NCI-H1436 (cell line): ENCODE measurements at places on chromosomes 4 and X.

DNA sequence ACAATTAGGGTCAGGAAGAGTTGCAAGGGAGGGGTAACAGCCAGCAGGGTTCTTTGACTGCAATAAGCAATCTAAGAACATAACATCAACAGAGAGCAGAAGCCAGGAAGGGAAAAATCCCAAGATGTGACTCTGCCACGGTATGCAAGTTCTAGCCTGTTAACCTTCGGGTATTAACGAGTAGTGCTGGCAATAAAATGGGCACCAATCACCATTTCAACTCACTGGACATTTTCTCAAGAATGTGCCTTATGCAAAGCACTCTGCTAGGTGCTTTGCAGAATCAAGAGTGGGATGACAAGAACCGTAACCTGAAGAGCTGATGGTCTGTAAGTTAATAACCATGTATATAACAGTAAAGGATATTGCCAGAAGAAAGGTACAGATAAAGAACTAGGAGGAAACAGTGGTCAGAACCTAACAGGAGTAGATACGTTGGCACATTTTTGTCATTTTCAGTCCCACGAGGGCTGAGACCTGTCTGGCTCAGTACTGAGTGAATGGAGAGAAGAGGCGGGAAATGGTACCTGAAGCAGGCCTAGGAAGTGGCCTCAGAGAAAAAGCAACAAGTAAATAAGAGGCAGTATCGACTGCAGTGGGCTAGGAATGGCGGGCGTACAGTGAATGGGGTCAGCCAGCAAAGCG lies 2.7 kb downstream of the ELOVL6 start:
- DNase-seq: no peak

- no peak for DNase-seq
These were observed 1047.4 kb upstream of the PABPC4L start for GRCh38 chr4:135249024-135249423.

GRCh38 chr4:90171491-90171890 lies 44.3 kb downstream of the CCSER1 start:
- DNase-seq: no peak

DNA sequence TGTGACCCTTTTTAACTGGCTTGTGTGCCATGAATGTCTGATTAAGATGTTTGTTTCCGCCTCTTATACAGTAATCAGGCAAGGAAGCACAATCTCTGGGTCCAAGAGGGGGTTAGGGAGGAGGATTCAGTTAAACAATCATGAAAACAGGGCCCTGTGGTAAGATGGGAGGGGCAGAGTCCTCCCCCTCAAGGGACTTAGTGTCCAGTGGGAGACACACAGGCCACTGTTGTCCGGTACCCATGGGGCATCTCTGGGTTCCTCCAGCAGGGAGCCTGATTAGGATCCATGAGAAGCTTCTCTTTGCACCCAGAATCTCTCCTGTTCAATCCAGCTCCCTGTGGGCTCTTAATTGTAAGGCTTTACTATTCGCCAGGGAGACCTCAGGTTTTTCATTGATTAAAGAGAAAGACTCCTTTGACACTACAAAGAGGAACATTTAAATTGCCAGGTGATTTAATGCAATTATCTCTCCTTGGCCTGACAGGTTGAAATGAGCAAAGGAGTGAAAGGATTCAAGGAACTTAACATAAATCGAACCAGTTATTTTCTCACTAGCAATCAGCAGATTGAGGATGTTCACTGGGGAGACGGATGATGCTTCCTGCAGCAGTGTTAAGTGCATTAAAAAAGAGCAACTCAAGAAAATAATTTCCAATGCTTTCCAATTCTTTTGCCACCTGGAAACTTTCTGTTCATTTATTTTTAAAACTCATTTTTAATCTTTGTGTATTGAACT lies 225.4 kb downstream of the PTTG2 start:
- peak; percentile 3 for DNase-seq

DNA sequence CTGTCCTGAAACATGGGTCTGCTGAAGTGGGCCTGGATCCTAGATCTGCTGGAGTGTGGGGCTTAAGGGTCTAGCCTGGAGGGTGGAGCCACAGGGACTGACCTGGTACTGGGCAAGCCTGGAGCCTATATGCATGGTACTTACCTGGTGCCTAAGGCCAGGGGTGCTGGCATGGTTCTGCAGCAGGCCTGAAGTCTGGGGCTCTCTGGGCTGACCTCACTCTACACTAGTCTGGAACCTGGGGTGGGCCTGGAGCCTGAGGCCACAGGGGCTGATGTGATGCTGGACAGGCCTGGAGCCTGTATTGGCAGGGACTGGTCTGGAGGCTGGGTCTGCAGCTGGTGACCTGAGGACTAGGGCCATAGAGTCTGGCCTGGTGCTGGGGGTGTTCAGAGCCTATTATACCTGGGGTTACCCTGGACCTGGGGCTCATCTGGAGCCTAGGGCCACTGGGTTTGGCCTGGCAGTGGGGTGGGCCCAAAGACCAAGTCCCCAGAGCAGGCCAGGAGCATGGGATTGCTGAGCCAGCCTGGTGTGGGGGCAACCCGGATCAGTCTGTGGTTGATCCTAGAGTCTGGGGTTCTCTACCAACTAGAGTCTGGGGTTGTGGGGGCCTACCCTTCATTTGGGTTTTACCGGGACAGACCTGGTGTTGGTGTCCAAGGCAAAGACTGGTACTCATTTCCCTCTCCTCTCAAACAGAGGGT lies 179.6 kb downstream of the SLC4A4 start:
- no peak for DNase-seq

DNA sequence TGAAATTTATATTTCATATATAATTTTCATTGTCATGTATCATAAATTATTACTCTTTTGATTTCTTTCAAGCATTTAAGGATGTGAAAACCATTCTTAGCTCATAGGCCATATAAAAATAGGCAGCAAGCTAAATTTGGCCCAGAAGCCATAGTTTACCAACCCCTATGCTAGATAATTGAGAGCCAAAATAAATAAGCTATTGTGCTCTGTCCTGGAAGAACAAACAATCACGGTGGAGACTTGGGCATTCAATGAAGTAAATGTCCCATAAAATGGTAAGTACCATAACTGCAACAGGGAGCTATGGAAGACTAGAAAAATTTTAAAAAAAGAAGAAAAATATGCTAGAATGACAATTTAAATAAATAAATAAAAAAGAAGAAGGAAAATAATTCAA lies 60.9 kb upstream of the PACRGL start:
- no peak for DNase-seq

DNA sequence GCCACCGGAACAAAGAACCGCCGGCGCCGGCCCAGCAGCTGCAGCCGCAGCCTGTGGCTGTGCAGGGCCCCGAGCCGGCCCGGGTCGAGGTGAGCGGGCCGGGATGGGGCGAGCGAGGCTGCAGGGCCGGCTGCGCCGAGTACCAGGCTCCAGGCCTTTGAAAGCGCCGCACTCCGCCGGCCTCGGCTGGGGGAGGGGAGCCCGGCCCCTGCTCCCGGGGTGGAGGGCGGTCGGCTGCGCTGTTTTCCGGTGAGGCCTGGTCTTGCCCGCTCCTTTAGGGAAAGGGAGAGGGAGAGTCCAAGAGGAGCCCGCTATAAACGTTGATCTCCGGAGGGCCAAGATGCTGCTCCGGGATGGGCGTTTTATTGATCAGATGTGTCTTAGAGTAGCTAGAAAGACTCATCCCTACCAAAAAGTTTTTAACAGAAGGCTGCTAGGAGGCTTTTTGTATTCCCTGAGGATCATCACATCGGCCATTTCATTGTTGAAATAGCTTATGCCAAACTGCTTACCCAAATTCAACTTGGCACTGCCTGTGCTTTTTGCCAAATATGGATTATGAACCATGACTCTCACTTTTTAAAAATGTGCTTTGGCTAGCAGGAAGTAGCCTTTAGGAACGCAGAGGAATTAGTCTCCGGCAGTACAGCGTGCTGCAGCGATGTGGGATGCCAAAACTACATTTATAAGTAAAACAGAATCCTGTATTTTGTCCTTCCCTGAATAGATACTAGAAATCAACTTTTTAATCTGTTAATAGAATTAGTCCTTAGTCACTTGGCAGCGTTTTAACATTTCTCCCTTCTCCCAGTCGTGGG lies 760 bp downstream of the TMEM165 start:
- peak; percentile 11 for DNase-seq

DNA sequence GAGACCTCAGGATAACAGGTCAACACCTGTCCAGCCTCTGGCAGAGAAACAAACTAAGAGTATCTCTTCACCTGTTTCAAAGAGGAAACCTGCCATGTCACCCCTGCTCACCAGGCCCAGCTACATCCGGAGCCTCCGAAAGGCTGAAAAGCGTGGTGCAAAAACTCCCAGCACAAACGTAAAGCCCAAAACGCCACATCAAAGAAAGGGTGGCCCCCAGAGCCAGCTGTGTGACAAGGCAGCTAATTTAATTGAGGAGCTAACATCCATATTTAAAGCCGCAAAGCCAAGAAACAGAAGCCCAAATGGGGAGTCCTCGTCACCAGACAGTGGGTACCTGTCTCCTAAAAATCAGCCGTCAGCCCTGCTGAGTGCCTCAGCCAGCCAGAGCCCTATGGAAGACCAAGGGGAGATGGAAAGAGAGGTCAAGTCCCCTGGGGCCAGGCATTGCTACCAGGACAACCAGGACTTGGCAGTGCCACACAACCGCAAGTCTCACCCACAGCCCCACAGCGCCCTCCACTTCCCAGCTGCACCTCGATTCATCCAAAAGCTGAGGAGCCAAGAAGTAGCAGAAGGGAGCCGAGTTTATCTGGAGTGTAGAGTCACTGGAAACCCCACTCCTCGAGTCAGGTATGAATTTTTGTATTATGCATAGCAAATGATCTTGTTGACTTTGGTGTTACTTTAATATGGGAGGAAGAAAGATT lies 15.1 kb downstream of the PALLD start:
- DNase-seq: no peak

DNA sequence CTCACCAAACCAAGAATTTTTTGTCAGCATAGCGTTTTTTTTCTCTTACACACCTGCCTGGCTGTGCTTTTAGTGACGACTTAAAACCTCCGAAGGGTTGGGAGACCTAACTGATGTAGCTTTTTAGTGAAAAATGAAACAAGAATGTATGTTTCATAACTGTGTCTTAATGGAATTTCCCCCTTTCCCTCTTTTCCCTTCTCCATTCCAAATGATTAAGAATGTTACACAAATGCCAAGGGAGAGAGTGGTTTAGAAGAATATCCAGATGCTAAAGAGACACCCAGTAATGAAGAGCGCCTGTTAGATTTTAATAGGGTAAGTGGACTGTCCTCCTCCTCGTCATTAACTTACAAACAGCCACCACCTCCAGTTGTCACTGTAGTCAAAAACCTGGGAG lies 33.2 kb upstream of the TBC1D14 start:
- DNase-seq: no peak

DNA sequence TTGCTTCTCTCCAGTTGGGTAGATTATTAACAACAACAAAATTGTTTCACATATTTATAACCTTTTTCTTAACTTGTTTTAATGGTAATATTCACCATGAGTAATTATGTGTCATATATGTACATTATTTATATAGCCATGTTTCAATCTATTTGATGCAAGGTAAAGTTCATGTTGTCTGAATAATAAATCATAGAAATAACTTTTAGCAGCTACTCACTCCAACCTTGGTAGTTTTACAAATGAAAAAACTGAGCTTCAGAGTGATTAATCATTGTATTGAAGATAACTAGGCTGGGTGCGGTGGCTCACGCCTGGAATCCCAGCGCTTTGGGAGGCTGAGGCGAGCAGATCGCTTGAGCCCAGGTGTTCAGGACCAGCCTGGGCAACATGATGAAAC lies 46.0 kb downstream of the TMA16 start:
- DNase-seq: no peak

- DNase-seq: no peak
These were observed 1.4 kb downstream of the ARHGEF6 start for GRCh38 chrX:136779346-136779781.

DNA sequence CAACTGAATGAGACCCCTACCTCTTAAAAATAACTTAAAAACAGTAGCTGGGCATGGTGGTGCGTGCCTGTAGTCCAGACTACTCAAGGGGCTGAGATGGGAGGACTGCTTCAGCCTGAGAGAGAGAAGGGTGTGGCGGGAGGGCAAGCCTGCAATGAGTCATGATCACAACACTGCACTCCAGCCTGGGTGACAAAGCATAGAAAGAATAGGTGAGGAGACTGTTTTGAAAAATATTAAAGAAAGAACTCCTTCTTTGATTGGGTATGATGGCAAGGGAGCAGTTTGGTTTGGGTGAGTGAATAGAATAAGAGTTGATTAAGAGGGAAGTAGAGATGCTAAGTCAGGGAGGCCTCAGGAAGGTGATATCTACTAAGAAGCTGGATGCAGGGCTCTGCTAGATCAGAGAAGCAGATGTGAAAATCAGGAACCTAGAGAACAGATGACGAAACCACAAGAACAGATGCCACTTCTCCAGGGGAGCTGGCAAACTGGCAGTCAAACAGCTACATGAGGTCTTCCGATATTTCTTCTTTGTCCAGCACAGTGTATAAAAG lies 318.6 kb downstream of the OPHN1 start:
- no peak for DNase-seq

- DNase-seq: peak; percentile 49
These were observed 506.9 kb upstream of the PCDH10 start for GRCh38 chr4:132642016-132642817.

DNA sequence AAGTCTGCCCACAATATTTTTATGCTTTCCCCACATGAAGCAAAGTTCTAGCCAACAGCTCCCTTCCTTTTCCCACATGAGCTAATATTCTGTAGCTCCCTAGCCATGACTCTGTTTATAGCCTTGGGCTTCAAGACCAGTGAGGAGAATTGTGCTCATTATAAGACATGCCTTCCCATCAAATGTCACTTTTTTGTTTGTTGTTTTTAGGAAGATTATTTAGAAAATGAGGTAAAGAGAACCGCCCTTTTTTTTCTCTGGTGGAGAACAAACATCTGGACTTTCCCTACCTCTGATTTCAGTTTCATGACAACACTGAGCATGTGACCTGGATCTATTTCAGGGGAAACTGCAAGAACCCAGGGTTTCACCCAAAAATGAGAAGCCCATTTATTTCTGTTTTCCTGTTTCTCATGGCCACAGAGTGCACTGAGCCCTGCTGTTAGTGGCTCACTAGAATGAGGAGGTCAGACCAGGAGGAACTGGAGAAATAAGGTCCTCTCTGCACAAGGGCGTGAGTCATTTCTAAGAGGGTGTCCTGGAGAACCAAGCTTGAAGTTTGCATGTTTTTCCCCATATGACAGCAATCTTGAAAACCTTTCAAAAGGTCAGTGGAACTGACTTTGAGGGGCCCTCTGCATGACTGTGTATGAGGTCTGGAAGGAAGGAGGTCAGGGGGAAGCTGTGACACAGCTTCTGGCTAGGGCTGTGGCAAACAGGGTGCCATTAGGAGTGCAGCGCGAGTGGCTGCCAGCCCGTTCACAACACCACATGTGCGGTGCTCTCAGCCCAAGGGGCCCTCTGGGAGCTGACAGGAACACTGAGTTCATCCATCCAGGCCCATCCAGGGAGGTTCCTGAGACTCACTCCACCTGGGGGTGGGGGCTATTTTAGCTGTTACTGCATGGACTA lies 55.2 kb downstream of the CHST7 start:
- no peak for DNase-seq

GRCh38 chr4:100895556-100896197 lies 377.9 kb upstream of the EMCN start:
- no peak for DNase-seq

GRCh38 chr4:168637872-168638756 lies 141.3 kb downstream of the PALLD start:
- DNase-seq: no peak
